ENCODE measurements at places on chromosomes 5 and 9.
A peak's percentile ranks its signal among the peaks of the same experiment; 100 is the strongest.

- no peak for DNase-seq
These were observed 192.9 kb downstream of the RAB3C start for GRCh38 chr5:58775701-58776262.

GRCh38 chr5:98064118-98064685, 709.3 kb upstream of the RGMB start:
- DNase-seq: no peak

DNA sequence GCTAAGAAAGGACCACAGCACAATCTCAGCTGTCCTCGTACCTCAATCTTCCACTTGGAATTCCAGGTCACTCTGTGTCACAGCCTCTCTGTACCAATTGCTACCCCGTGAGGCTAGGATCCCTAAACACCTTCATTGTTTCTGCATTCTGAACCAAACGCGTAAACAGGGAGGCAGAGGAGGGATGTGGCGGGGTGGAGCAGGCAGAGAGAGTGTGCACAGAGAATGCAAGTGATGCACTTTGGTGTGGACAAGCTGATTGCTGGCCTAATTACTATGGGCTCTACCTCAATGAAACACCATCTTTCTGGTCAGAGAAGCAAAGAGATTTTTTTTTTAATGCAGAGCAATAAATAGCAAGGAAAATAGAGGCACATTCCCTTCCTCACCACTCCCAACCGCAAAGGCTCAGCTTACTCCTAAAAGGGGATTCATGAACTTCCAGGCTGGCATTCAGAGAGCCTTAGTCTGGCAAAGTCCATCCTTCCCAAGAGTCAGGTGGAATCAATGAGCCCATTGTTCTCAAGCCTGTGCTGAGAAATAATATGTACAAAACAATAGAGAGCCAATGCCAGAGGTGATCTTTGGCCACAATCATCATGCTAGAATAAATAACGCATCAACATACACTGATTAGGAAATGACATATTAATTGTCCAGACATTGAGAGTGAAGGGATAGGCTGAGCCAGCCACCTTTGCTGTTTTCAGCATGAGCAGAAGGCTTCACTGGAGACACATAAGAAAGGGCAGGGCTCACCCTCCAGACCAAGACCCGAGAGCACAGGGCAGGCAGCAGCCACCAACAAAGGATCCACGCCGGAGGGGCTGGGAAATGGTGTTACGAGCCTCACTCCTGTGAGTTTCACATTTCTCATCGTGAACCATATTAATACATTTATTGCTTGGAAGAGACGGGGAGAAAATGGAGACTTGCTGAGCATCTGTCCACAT, 278.8 kb downstream of the ENC1 start:
- no peak for DNase-seq

GRCh38 chr5:51644976-51645375, 261.7 kb downstream of the ISL1 start:
- no peak for DNase-seq

DNA sequence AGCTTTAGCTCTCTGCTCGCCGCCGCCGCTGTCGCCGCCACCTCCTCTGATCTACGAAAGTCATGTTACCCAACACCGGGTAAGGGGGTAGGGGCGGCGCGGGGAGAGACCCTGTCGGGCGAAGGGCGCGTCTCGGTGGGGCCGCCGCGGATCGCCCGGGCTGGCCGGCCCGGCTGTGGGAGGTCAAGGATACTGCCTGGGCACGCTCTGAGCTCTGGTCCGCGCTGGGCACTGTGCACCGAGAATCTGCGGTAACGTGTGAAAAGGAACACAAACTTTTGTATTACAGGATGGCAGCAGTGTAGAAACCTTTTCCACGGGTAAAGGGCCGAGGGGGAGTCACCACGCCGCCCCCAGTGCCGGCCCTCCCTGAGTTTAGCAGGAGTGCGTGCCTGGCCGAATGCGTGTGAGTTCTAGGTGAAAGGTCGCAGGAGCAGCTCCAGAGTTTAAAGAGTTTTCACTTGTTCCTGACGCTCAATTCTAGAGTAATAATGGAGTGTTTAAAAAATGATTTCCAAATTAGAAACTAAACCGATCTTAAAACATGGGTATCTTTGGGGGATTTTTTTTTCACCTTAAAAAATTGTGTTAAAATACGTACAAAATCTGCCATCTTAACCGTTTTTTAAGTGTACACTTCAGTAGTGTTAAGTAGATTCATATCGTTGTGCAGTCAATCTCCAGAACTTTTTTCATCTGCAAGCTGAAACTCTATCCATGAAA, at the start of gene HSDL2:
Gene HSDL2 (plus strand): TSS at position 7 of the 723 bp plus-strand sequence. CDS start 56 bp downstream, at position 63.
- no peak for DNase-seq

DNA sequence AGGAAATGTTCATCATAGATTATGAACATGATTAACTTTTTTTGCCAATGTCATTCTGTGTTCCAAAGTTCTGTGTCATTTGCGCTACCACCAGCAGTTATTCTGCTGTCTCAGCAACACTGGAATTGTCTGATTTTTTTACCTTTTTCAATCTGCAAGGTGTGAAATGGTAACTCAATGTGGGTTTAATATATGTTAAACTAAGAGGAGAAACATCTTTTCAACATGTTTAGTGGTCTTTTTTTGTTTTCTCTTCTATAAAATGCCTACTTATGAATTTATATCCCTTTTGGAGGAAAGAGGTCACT, 49.1 kb upstream of the GRAMD2B start:
- no peak for DNase-seq

DNA sequence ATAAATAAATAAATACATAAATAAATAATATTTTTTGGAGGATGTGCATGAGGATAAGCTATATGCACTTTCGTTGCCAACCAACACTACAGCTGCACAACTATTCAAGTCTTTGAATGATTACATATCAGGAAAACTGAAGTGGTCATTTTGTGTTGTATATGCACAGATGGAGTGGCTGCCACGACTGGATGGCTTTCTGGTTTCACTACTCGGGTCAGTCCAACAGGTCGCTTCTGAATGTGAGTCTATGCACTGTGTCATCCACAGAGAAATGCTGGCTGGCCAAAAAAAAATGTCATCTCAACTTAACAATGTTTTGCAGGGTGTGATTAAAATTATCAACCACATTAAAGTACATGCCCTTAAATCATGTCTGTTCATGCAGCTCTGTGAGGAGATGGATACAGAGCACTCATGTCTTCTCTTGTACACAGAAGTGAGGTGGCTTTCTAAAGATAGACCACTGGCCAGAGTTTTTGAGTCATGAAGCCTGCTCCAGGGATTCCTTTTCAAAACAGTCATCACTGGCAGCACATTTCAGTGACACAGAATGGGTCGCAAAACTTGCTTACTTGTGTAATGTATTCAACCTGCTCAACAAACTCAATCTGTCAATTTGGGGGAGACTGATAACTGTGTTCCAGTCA, 589.8 kb upstream of the CYLC2 start:
- DNase-seq: no peak

DNA sequence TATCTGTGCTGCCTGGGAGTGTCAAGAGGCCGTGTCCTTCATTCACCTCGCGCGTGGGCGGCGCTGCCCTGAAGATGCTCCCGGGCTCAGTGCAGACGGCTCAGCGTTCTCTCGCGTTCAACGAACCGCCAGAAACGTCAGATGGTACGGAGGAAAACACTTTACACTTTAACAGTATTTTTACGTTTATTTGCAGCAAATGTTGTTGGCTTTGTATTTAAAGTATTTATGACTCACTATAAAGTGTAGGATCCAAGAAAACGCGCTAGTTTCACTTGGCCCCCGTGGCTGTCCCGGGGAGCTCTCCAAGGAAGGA, 544 bp upstream of the ERCC6L2 start:
- DNase-seq: no peak

GRCh38 chr5:32312595-32313332, at the start of gene MTMR12:
MTMR12 (minus strand) TSS chr5:32312939; CDS start chr5:32312838, 101 bp downstream.
- DNase-seq: peak; percentile 94

DNA sequence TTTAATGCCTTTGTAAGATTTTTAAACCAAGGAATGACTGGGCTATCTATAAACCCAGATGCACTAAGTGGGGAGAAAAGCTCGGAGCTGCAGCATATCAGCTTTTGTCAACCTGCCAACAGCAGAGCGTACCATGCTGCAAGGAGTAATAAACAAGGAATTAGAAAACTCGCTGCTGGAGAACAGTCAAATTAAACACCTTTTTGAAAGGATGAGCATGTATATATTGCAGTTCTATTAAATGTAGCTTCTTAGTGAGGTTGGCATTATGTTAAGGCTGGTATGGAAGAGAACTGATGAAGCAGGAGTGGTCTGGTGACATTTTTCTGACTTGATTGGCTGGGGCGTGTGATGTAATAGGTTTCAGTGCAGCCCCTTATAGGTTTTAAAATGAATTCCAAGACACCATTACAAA, 74.7 kb downstream of the PIK3R1 start:
- no peak for DNase-seq

- DNase-seq: no peak
These were observed 10.7 kb upstream of the IL17B start for GRCh38 chr5:149389552-149390495.

- DNase-seq: no peak
These were observed 967 bp downstream of the ANKRD31 start for GRCh38 chr5:75235711-75236110.

DNA sequence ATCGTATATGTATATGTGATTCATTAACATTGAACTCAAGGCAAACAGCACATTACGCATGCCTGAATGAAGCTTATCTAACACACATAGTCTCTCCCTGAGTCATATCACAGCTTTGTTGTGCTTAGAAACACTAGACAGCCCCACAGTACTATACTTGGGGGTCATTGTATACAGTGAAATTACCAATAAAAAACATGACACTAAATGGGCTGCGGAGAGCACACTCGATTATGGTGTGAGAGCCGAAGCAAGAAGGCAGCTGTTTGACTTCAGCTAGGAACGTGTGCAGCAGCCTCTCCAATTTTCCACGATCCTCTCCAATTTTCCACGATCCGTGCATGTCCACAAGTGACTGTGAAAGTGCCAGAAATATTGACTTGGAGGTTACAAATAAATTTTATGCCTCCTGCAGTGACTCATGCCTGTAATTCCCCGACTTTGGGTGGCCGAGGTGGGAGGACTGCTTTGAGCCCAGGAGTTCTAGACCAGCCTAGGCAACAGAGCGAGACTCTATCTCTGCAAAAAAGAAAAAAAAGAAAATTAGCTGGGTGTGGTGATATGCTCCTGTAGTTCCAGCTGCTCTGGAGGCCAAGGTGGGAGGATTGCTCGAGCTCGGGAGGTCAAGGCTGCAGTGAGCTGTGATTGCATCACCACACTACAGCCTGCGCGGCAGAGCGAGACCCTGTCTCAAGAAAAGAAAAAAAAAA, 102.4 kb downstream of the DAPK1 start:
- peak; percentile 42 for DNase-seq

- DNase-seq: no peak
These were observed 4.6 kb downstream of the EPB41L4B start for GRCh38 chr9:109316207-109316640.

DNA sequence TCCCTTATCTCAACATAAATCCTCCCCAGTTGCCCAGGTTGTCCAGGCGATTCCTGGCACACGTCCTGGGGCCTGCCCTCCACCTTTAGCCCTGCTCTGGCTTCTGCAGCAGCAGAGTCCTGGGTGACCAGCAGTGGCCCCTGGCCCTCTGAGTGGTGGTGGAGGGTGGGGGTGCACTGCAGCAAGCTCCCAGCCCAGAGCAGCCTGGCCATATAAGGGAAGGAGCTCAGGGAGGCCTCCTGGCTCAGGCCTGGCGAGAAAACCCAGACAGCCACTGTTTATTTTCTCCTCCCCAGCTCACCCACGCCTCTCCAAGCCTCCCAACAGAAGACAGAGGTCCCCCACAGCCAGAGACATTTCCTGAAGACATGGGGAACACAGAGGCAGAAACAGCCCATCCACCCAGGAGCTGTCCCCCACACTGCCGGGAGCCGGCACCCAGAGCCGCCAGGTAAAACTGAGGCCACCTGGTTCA, 44.7 kb upstream of the IL17B start:
- no peak for DNase-seq

DNA sequence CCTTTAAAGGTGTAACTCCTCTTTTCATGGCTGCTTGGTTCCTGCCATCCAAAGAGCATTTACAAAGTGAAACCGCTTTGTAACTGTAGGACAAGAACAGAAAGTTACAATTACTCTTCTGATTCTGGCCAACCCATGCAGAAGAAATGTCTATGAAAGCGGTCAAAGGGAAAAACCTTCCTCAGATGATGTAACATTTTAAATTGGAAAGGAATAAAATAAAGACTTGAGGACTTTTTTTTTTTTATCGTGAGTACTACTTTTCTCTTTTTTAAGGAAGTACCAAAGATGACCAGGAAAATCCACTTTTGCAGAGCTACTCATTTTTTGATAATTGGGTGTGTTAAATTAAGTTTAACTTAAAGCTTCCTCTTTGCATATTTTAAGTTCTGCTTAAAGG, 13.0 kb upstream of the C9orf72 start:
- DNase-seq: no peak

DNA sequence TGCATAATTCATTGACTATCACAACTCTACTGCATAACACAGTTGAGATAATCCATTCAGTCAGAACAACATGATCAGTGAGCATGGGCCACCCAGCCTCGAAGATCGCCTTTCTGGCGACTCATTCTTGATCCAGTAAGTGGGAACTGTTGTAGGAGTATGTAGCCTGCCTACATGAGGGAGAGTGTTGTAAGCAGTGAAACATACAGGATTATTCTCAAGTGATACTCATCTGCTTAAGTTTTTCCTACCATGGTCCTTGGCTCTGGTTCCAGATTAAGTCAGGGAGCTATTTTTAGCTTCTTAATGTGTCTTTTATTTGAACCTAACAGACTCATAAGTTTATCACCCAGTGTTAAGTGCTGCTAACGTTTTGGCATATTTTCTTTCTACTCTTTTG, 44.0 kb downstream of the TNPO1 start:
- no peak for DNase-seq

GRCh38 chr5:67032921-67033664, 163.5 kb downstream of the CD180 start:
- no peak for DNase-seq

DNA sequence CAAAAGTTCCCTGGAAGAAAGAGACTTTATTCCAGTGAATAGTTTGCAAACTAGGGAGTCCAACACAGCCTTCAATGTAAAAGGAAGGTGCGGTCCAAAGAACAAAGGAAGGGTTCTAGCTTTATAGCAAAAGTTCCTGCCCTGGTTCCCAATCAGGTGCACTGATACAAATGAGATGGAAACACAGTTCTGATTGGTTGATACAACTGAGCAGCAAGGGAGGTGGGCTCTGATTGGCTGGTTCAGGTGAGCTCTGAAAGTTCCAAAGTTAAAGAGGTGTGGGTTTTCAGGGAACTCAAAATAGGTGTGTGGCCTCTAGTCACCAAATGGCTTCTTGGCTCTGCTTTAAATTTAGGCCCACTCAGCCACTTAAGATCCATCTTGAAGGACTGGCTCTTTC, 43.1 kb downstream of the P4HA2 start:
- DNase-seq: no peak

DNA sequence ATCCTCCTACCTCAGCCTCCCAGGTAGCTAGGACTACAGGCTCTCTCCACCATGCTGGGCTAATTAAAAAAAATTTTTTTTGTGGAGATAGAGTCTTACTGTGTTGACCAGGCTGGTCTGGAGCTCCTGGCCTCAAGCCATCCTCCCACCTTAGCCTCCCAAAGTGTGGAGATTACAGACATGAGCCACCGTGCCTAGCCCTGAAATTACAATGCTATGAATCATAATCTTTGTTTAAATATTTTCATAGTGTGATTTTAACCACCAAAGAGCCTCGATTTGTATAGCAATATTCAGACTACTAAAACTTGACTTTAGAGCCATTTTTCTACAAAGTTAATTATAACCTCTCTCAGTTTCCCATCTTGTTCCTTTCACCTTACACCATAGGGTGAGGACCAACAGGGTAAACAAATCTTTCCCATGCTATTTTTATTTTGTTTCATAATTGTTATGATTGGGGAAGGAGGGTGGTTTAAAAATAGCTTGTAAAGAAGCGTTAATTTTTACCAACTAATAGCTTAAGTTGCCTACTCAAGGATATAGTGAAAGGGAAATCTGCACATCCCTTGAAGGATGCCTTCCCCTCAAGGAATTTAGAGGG, 32.7 kb downstream of the UBE2D2 start:
- DNase-seq: no peak

All from AG04449 (cell line).